ENCODE measurements at places on chromosomes 16 and 17.
A peak's percentile ranks its signal among the peaks of the same experiment; 100 is the strongest.

DNA sequence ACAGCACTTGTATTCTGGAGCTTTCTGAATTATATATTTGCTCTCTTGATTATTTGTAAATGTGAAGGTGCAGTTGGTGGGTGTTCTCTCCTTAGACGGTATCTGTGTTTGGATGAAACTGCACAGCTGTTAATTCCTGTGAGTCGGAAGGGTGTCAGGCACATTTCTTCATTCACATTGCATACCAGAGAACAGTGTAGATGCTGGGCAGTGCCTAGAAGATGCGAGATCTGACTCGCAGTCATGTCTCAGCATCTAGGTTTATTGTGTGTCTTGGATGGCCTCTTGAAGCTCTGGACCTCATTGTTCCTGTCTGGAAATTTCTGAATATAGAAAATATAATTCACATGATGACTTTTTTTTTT is 61.2 kb downstream of the CLEC16A start:
- peak; percentile 64 for DNase-seq

DNA sequence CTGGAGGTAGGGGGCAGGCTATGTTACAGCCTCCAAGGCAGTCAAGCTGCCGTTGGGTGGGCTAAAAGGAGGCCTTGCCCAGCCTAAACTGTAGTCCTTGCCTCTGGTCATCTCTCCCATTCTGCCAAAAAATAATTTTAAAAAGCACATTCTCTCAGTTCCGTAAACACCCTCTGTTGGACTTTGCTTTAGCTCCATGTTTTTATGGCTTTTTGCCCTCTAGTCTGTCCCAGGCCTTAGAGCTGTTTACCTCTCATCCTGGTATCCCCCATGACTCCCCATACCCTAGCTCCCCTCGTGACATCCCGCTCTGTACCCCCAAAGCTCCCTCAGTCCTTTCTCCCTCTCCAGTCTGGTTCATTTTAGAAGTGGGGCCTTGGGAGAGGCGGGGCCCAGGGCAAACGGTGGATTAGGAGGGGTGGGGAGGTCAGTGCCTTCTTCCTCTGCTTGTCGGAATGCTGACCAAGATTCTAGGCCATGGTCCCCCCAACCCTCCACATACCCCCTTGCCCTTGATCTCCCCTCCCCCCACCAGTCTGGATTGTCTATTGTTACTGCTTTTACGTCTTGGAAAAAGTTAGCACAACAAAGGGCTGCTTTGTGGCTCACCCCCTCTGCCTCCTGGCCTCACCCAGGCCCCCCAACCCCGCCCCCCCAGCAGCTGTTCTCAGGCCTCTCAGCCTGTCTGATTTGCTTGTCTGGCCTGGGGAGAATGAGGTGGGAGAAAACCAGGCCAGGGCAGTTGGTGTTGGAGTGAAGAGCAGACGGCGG is 18.4 kb downstream of the GJD3 start:
- no peak for DNase-seq

- no peak for DNase-seq
These were observed 109.7 kb downstream of the TOX3 start for GRCh38 chr16:52437277-52437670.

DNA sequence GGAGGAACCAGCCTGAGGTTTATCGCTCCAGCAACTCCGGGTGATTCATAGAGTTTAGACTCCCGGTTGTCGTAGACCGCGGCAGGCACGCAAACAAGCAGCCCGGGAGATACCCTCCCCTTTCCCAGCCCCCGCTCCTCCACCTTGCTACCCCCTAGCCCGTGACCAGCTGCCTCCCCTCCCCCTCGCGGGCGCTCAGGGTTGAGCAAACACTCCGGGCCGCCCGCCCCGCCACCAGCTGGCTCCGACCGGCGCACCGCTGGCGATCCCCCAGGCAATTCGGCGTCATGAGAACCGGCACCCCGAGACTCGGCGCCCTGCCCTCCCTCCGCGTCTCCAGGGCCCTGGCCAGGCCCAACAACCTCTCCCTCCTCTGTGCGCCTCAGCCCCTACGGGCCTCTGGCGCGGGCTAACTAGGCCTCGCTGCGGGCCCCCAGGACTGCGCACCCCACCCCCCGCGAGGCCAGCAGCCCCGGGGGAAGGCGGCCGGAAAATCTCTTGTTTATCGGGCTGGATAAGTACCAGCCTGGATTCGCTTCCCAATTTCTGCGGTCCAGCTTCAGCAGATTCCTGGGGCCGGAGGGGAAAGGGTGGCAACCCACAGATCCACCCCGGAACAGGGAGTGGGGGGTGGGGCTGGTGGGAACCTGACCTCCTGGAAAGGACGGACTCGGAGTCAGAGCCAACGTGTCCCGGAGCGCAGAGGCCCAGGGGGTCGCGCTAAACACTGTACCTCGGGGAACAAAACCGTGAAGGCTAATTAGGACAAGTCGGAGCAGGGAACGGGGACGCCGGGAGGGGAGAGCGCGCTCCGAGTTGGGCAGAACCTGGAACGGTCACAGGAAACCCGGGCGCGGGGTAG is 951 bp upstream of the GPRC5C start:
- DNase-seq = peak; percentile 60

GRCh38 chr17:55005520-55005919 is 37.0 kb downstream of the STXBP4 start:
- peak; percentile 12 for DNase-seq

Measured in fibroblast of the aortic adventitia (primary cell).